ENCODE measurements at places on chromosomes 4 and X.

- DNase-seq, result no peak
Measured at GRCh38 chr4:112515198-112516065, 548 bp downstream of the NEUROG2 start.

- DNase-seq, result no peak
Measured at GRCh38 chrX:154436983-154437752, at the start of gene GDI1. Gene GDI1, plus strand, starts transcription at chrX:154437154. Its CDS starts 101 bp downstream, at chrX:154437255.

GRCh38 chr4:10054571-10055041 is 33.3 kb upstream of the SLC2A9 start:
- DNase-seq, result no peak

GRCh38 chrX:17226736-17227135 is 148.3 kb upstream of the NHS start:
- DNase-seq, result no peak

- no peak for DNase-seq
Measured at GRCh38 chrX:71586929-71587328, 8.7 kb downstream of the GCNA start.

DNA sequence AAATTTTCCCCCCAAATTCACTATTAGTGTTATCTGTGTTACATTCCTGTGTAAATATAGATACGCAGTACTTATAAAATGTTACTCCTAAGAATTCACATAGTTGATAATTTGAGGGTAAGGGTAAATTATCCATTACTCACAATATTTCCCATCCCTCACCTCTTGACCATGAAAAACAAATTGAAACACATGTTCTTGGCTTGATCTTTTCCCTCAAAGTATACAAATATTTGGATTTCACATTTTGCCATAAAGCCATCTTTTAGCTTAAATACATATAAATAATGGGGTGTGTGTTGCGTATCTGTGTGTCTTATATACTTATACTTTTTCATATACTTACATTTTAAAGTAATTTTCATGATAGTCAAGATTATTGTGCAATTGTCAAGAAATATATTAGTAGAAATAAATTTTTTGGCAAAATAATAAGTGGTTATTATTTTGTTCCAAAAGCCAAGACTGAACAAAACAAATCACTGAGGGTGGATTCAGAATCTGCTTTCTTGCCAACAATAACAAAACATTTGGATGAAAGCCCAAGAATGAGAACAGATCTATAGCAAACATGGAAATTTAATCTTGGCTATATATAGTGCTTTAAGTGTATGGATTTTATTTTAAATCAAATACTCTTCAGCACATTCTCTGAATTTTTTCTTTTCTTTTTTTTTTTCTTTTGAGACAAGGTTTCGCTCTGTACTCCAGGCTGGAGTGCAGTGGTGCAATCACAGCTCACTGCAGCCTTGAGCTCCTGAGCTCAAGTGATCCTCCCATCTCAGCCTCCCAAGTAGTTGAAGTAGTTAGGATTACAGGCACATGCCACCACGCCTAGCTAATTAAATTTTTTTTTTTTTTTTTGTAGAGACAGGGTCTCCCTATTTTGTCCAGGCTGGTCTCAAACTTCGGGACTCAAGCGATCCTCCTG is 48.5 kb upstream of the PRSS48 start:
- DNase-seq, result no peak

- DNase-seq, result no peak
Measured at GRCh38 chrX:74389016-74389722, 32.1 kb upstream of the SLC16A2 start.

- no peak for DNase-seq
Measured at GRCh38 chr4:168486912-168487281, 6.6 kb upstream of the DDX60L start.

GRCh38 chr4:13601048-13601447 is 26.5 kb downstream of the BOD1L1 start:
- no peak for DNase-seq

GRCh38 chrX:112218388-112218787 is 135.8 kb upstream of the TRPC5 start:
- no peak for DNase-seq

- DNase-seq, result no peak
Measured at GRCh38 chr4:141575884-141576283, 60.5 kb upstream of the IL15 start.

DNA sequence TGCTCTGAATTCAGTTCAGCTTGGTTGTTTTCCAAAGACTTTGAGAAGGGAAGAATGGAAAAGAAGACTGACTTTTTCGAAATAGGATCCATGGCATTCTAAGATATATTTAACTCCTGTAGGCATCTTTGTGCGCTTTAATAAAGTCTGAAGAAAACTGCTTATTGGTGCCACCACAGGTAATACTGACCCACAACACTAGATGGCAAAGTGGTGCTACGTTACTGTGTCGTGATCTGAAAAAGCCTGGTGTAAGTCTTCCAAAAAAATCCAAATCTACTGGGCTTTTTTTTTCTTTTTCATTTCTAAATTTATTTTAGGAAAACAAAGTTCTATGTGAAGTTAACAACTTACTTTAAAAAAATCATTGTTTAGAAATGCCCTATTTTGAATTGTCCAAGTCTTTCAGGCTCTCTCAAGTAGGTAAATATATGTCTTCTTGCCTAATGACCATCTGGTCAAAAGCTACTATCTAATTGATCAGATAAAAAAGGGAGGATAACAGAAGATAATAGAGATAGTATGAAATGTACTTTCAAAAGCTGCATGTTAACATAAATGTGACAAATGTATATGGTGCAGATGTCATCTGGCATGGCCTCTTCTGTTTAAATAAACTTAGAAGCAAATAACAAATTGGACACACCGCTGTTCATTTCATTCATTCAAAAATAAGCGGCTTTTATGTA is 47.0 kb upstream of the MID1IP1 start:
- DNase-seq, result no peak

DNA sequence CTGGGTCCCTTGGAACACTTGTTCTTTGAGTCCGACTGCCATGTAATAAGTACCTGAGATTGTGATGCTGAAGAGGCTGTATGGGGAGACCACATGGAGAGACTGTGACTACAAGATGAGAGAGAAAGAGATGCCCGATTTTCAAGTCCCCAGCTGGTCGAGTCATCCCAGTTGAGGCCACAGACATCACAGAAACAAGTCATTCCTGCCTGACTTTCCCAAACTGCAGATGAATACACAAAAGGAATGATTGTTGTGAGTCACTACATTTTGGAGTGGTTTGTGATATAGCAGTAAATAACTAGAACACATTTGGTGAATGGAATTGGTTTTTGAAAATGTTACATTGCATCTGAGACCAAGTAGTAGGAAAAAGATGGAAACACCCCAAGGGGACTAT is 9.0 kb upstream of the YIPF7 start:
- no peak for DNase-seq

GRCh38 chr4:77881460-77882295 is 19.0 kb downstream of the MRPL1 start:
- no peak for DNase-seq

DNA sequence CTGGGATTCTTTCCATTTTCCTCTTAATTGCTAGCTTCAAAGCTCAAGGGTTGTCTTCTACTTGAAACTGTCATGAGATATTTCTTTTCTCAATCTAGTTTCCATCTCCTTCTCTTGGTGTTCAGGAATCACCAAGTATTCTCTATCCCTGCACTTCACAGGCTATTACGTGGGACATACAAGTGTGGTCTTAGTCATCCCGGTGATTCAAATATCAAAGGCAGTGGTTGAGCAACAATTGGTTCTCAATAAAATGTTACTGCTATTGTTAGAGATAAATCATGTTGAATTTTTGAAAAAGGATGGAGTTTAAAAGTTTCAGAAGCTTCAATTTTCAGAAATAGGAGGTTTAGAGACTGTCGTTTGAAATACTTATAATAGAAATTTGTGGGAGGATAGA is 812.9 kb downstream of the FSTL5 start:
- no peak for DNase-seq

- no peak for DNase-seq
Measured at GRCh38 chrX:39903343-39903742, 194.4 kb downstream of the BCOR start.

GRCh38 chrX:71214604-71215337 is 8.3 kb upstream of the GJB1 start:
- no peak for DNase-seq

- no peak for DNase-seq
Measured at GRCh38 chr4:53800741-53801140, 209.5 kb upstream of the LNX1 start.

GRCh38 chr4:15864651-15865566 is 73.6 kb downstream of the FGFBP1 start:
- DNase-seq, result no peak

DNA sequence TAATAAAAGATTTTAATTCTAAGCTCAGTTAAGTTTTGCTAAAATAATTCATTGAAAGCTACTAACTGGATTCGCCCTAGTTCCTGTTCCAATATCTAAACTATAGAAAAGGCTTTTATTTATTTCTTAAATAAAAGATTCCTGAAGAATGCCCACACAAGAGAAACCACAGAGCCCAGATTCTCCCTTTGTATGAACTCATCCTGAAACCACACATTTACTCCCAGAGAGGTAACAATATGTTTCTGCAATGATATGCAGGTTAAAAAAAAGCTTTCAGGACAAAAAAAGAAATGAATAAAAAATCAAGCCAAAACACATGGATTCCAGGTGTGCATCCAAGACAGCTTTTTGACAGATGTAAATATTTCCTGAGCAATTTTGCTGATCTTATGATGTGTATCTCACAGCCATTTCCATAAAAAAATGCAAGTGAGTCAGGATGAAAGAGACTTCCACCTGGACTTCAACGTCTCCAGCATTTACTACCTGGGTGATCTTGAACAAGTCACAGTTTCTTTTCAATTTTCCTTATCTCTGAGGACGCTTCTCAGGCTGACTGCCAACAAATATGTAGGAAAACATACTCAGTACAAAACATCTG is 234.4 kb upstream of the FAT1 start:
- DNase-seq, result no peak

DNA sequence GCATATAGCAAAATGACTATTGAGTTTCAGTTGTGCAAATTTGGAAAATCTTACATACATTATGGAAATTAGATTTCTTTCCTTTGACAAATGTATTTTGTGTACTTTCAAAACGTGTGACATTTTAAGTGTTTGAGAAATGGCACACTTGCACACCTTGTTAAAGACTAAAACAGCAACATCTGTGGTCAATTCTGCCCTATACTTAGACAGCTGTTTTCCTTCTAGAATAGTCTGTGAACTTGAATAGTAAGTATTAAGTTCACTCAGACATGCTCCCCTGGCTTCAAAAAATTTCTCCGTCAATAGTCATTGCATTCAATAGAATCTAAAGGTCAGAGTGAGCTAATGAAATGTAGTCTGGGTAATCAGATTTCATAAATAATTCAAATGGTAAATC is 21.7 kb upstream of the TBC1D9 start:
- DNase-seq, result no peak

GRCh38 chr4:677431-678293 is 3.3 kb downstream of the MYL5 start:
- no peak for DNase-seq

DNA sequence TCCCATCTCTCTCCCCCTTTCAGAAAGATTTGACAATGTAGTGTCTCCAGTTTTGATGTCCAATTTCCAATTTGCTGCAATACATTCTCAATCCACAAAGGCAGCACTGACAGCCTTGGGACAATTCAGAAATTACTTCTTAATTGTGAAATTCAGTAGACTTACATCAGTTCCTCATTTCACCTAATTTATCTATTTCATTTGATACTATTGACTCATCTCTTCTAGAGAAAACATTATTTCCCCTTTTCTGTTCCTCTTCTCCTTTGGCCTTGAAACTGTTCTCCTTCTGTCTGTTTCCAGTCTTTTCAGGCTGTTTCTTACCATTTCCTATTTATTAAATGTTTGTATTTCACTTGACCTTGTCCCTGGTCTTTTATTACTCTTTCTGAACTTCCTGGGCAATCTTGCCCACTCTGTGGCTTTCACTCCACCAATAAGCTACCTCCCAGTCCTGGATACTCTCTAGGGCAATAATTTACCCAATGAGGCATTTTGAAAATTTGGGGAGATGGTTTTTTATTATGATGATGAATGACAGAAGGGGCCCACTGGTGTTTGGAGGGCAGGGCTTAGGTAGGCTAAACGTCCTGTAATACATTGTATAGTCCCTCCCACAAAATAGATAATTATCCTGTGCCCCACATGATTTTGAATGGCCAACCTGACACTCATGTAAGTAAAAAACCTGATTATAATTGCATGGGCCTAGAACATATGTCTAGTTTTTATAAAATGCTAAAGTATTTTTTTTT is 498.0 kb upstream of the BOD1L1 start:
- DNase-seq, result no peak

- DNase-seq, result no peak
Measured at GRCh38 chr4:1939664-1940509, 68.7 kb downstream of the NSD2 start.

DNA sequence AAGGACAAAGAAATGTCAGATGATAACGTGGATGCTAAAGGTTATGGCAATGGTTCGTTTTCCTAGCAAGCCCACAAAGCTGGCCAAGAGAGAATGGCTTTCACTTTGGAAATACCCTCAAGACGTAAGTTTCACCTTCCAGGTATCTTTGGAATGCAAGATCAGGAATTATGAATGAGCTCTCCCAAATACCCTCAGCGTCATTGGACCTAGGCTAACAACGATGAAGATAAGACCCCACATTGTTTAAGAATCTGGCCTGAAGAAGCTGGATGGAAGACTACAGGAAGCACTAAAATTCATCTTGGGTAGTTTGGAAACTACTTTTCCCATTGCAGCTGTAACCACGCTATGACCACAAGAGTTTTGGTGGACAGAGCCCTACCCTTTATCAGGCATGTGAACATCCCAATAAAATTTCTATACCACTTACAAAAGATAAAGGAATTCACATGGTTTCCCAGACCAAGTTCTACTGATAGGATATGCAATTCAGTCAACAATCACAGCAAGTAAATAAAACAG is 111.9 kb downstream of the KDR start:
- DNase-seq, result no peak

DNA sequence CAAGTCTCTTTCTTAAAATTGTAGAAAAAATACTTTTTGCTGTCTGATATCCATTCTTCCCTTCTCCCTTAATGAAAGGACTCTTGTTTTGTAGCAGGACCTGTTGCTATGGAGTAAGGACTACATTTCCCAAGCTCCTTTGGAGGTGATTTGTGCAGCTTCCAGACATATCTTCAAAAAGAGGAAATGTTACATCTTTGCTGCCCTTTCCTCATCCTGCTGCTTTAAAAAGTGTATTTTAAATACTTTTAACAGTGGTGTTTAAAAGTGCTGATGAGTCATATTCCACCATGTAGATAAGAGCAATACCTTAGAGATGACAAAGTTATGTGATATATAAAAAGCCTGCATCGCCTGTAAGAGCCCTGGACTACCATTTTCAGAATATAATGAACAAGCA is 98.7 kb downstream of the CFAP299 start:
- DNase-seq, result no peak

- no peak for DNase-seq
Measured at GRCh38 chrX:10450229-10450958, 170.0 kb downstream of the MID1 start.

DNA sequence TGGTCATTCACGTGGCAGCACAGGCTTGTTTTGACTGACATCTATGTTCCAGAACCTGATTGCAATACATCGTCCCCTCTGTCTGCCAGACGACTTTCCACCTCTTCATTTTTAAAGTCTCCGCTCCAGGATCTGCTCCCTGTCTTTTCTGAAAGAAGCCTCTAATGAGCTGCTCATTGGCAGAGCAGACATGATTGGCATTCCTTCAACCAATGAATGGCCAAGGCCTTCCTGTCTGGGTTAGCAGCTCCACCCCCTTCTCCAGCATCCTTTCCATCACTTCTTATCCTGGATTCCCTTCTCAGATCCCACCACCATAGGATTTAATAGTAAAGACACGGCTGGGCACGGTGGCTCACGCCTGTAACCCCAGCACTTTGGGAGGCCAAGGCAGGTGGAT is 202.7 kb upstream of the KLF3 start:
- DNase-seq, result no peak

GRCh38 chr4:187485676-187486075 is 509.9 kb upstream of the ZFP42 start:
- DNase-seq, result no peak

Data from NCI-H187 treated with DMSO at 0.1 percent for 48 hours (cell line).